Karpas-422 (cell line): ENCODE measurements at places on chromosomes 1 and 21. TPM values are rescaled to one million over a fixed set of nuclear protein-coding genes. Genes with fewer than 3 reads are reported as not detected.

The TTC13 gene
- total RNA-seq, result 11.2 and 14.0 TPM in 2 replicates

The PARS2 gene
- 8.2 and 9.0 TPM in 2 replicates for total RNA-seq

The GPR52 gene
- 0.25 and 2.5 TPM in 2 replicates for total RNA-seq

DNA sequence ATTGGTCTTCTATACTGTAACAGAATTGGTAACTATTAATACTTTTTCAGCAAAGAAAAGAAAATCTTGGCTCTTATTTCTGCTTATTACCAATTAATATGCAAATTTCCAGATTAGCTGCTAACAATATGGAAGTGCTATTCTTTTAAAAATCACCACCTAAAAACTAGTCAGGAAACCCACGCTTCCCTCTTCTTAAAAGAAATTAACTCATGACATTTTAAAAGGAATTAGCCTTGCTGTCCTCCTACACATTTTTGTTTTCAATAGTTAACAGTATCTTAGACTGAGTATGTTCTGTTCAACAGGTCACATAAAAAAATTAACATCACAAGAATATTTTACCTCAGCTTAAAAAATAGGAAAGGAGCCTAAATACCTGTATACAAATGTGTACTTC lies 27.3 kb downstream of the ABL2 start:
- no peak overlapping the region; the same call in 1 of the 2 replicates for H3K27ac ChIP-seq
- no peaks in the 10 kb centered on the region for H3K27me3 ChIP-seq
- no peak for DNase-seq
- H3K4me1 ChIP-seq, result peaks cover 33% of the 10 kb centered on the region
- no peaks in the 10 kb centered on the region for H3K36me3 ChIP-seq

GRCh38 chr1:28428012-28428411 lies 58.5 kb downstream of the PHACTR4 start:
- H3K27me3 ChIP-seq, result no peaks in the 10 kb centered on the region
- DNase-seq, result peak; percentile 62
- peak overlapping the region; percentile 59 for H3K27ac ChIP-seq
- peaks cover 26% of the 10 kb centered on the region for H3K4me1 ChIP-seq
- no peak overlapping the region for H3K4me3 ChIP-seq

DNA sequence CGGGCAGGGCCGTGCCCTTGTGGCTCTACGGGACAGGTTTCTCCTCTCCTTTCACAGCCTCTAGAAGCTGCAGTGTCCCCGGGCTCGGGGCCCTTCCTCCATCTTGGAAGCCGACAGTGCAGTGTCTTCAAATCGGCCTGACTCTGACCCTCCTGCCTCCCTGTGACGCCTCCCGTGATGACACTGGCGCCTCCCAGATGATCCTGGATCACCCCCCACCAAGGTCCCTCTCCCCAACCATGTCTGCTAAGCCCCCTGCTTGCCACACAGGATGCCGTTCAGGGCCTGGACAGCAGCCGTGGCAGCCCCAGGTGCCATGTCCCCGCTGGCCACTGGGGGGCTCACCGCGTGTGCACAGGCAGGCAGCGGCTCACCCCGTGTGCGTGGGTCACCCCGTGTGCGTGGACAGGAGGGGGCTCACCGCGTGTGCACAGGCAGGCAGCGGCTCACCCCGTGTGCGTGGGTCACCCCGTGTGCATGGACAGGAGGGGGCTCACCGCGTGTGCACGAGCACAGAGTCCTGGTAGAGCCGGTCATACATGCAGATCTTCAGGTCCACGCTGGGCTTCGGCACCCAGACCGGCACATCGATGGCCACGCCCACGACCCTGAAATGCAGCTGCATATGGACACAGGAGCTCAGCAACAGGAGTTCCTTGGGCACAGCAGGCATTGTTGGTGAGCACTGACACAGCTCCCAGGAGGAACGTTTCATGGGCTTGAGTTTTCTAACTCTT lies 24.9 kb upstream of the TMEM52 start:
- DNase-seq, result peak; percentile 61
- H3K36me3 ChIP-seq, result no peaks in the 10 kb centered on the region
- H3K4me1 ChIP-seq, result peaks cover 15% of the 10 kb centered on the region
- H3K4me3 ChIP-seq, result no peak overlapping the region

The IGSF5 gene
- not detected in 2 replicates for total RNA-seq

The GLIS1 gene
- not detected in 2 replicates for total RNA-seq

DNA sequence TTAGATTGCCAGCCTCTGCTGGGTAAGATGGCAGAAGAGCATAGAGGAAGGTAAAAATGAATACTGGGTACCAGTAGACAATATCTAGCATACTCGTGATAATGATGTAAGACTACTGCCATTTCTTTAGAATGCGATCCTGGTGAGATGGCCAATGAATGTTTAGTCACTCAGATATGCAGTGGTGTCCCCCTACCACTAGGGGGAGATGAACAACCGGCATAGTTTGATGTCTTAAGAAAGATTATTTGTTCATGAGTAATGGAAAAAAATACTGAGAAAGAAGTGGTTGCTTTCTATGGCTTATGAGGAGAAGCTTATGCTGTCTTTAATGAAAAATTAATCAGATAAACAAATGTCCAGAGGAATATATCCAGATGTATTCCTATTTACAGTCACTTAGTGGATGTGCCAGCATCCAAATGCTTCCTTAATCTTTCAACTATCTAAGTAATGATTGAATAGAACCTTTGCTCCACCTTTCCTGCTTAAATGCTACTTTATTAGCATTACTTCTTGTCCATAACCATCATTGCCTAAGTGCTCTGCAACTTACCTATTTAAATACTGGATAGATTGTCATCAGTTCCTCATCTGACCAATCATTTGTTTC lies 256.6 kb downstream of the ST6GALNAC3 start:
- DNase-seq, result peak; percentile 90
- H3K27ac ChIP-seq, result no peak overlapping the region
- peaks cover 28% of the 10 kb centered on the region for H3K4me1 ChIP-seq
- no peak overlapping the region for H3K4me3 ChIP-seq

The TRIM17 gene
- total RNA-seq, result 0.29 TPM in 1 of 2 replicates, not detected in the other

GRCh38 chr1:8323706-8324105 lies 5.8 kb downstream of the SLC45A1 start:
- no peak overlapping the region for H3K27ac ChIP-seq
- no peak for DNase-seq
- no peaks in the 10 kb centered on the region for H3K27me3 ChIP-seq
- H3K4me3 ChIP-seq, result no peak overlapping the region

The PDXK gene
- total RNA-seq, result 44.7 and 86.5 TPM in 2 replicates

GRCh38 chr1:153877112-153877511 lies 45.7 kb downstream of the GATAD2B start:
- H3K4me3 ChIP-seq, result no peak overlapping the region
- no peak overlapping the region for H3K27ac ChIP-seq
- no peaks in the 10 kb centered on the region for H3K27me3 ChIP-seq

- peaks cover 24% of the 10 kb centered on the region for H3K4me1 ChIP-seq
- peak overlapping the region; percentile 58; the same call in 1 of the 2 replicates for H3K27ac ChIP-seq
- H3K27me3 ChIP-seq, result no peaks in the 10 kb centered on the region
- peak; percentile 44 for DNase-seq
Measured at GRCh38 chr1:53015508-53015860, 46.5 kb upstream of the PODN start.
